Left lung (tissue), 14 donors: ENCODE measurements at places on chromosomes 1 and 21.

- no peak for DNase-seq
Observed at GRCh38 chr1:29270929-29271521, 34.7 kb downstream of the PTPRU start.

- DNase-seq = no peak
Observed at GRCh38 chr1:46401154-46401913, 7.2 kb downstream of the FAAH start.

- DNase-seq = no peak
Observed at GRCh38 chr1:87864676-87865075, 536.0 kb downstream of the LMO4 start.

- DNase-seq = no peak
Observed at GRCh38 chr1:119621705-119622104, 26.4 kb downstream of the ZNF697 start.

DNA sequence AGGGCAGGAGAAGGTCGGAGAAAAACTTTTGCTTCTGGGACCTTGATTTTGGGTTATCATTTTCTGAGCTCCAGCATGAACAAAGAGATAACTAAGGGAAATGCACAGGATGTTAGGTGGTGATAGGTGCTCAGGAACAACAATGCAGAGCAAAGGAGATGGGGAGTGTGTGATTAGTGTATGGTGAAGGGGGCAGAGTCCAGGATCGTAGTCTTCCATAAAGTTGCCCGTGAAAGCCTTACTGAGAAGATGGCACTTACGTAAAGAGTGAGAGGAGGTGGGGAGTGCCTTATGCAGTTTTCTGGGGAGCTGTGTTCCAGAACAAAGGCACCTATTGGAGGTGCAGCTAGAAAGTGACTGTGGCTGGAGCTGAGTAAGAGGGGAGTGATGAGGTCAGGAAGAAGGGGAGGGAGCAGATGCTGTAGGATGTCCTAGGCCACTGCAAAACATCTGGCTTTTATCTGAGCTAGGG lies 11.6 kb downstream of the KCNK1 start:
- DNase-seq = no peak

GRCh38 chr1:66248746-66249145 lies 285.2 kb upstream of the SGIP1 start:
- DNase-seq = no peak

- no peak for DNase-seq
Observed at GRCh38 chr1:100304227-100304626, 38.2 kb downstream of the RTCA start.

DNA sequence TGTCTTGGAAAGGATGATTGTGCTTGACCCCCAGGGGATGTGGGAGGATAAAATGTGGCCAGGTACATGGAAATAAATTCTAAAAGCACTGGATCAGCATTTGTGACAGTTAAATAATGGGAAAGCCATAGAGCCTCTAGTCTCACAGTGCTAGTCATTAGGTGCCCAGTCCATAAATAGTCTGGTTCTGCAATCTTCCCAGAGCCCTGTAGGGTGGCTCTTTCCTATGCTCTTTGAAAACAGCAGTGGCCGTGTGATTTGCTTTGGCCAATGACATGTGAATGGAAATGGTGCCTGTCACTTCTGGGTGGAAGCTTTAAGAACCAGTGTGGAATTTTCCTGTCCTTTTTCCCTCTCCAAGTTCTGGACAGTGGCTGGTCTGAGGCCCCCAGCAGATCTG lies 113.2 kb downstream of the TRABD2B start:
- no peak for DNase-seq
